Pericardium fibroblast (primary cell): ENCODE measurements at places on chromosomes 3 and 15. TPM values are rescaled to one million over a fixed set of nuclear protein-coding genes. Genes with fewer than 3 reads are reported as not detected.

The STRC gene
- total RNA-seq: not detected in 2 replicates

The SLC15A2 gene
- total RNA-seq: under 0.01 and 1.2 TPM in 2 replicates

The PLIN1 gene
- total RNA-seq: 0.26 and 1.2 TPM in 2 replicates

The GP5 gene
- total RNA-seq: under 0.01 TPM in 1 of 2 replicates, not detected in the other
